ENCODE measurements at places on chromosomes 12 and 14.

DNA sequence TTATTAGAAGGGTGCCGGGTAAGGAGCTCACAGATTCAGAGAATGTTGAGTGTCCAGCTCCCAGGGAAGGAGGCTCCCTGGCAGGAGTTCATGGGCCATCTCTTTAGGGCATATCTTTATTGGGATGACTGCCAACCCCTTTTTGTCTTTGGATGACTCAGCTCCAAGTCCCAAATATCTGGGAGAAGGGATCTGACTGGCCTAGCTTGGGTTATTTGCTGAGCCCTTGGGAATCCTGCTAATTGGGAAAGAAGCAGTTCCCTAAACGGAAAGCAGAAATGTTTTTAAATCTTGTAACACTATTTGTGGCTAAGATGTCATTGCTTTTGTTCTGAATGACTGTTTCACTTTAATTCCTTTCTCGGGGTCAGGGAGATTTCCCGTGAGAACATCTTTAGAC is 12.6 kb downstream of the DDX55 start:
- no peak for DNase-seq

DNA sequence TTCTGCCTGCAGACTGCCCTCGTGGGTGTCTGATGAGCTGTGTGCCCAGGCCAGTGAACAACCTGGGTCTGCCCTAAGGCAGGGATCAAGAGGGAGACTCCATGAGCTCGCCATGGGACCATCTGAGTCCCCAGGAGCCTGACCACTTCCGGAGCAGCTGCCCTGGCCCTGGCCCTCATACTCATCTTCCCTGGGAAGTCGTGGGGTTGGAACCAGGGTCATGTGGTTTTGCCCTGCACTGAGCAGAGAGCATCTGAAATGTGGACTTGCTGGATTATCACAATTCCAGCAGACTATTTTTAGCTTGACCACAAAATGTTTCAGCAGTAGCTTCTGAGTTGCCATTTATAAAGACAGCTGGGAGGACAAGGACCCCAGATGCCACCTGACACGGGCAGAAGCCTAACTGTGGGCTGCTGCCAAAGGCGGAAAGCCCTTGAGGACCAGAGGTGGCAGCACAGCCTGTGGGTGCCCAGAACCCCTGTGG is 6.7 kb downstream of the BTBD6 start:
- no peak for DNase-seq

GRCh38 chr12:24780697-24781368 is 168.1 kb downstream of the BCAT1 start:
- no peak for DNase-seq

- DNase-seq: no peak
Observed at GRCh38 chr14:81849714-81850113, 316.1 kb upstream of the SEL1L start.

GRCh38 chr12:53805791-53806190 is 54.0 kb upstream of the CISTR start:
- DNase-seq: no peak

DNA sequence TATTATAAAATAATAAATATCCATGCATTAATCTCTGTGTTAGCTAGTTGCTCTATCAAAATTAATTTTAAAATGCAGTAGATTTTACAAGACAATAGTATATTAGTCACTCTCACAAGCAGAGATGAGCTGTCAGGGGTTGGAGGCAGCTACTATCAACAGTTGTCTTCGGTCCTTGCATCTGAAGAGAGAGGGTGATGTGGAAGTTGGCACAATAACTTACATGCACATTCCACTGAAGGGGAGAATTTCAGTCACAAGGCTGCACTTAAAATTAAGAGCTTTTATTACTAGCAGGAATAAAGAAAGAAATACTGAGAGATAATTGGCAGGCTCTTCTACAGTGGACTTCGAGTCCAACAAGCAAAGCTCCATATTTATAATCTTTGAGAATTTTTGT is 166.9 kb upstream of the DCN start:
- DNase-seq: no peak

- no peak for DNase-seq
Observed at GRCh38 chr12:123748661-123749060, 13.4 kb upstream of the DNAH10 start.

- DNase-seq: no peak
Observed at GRCh38 chr14:50425816-50426215, 29.1 kb upstream of the CDKL1 start.

- no peak for DNase-seq
Observed at GRCh38 chr14:58760121-58760520, 122.4 kb downstream of the DACT1 start.

GRCh38 chr14:26056036-26056616 is 541.7 kb downstream of the NOVA1 start:
- DNase-seq: no peak

DNA sequence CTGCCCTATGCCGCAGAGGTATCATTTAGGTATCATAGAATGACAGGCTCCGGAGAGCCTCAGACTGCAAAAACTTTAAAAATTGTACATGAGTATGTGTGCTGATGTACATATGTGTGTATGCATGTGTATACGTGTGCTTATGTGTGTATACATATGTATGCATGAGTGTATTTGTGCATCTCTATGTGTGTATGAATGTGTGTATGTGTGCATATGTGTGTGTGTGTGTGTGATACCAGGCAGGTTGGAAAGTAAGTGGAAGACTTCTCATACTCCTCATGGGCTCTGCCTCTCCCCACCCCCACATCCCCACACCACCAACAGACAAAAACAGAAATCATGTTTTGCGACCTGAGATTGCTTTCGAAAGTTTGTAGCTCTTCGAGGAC is 621 bp upstream of the TMEM117 start:
- DNase-seq: no peak

DNA sequence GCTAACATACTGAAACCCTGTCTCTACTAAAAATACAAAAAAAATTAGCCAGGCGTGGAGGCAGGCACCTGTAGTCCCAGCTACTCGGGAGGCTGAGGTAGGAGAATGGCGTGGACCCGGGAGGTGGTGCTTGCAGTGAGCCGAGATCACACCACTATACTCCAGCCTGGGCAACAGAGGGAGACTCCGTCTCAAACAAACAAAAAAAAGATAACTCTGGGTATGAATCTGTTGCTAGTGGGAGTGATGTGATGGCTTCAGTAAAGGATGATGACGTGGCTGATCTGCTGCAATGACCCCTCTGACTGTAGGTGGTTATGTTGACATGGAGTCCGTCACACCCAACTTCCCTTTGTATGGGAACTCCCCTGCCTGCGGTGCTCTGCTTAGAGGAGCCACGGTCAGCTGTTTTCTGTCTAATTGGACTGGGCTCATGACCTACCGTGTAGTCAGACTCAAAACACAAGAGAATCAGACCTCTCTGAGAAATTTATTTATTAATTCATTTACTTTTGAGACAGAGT is 59.1 kb upstream of the MED13L start:
- no peak for DNase-seq

DNA sequence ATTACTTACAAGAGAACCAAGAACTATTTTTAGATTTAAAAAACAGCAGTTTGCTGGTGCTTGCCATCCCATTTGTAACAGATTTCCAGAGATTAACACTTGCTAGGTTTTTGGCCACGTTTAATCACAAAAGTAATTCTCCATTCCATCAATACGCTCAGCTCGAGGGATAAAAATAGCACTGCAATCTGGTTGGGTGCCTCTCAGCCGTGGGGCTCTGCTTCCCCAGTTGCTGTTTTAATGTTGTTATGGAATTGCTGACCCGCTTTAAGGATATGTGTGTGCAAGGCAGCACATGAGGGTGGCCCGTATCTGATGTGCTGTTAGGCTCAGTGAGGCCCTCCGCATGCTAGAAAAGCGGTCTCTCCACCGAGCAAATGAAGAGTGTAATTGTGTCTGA is 222.2 kb upstream of the TMEM260 start:
- DNase-seq: no peak

DNA sequence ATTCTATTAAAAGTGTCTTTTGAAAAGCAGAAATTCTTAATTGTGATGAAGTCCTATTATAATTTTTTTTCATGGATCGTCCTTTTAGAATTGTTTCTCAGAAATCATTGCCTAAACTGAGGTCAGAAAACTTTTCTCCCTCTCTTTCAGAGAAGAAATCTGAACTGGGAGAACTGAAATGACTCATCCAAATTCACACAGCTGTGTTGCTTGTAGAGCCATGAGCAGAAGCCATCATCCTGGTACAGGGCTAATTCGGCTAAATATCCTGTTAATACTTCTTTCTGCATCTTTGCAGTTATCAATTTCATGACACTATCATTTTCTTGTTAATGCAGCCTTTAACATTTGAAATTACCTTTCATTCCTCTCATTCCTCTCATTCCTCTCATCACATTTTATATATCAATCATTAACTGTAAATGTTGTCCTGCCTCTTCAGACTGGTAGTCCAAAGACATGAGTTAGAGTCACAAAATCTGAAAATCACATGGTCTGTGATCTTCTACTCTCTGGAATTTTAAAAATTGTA is 15.5 kb downstream of the SLC15A5 start:
- DNase-seq: no peak

GRCh38 chr12:105835580-105836241 is 303.0 kb downstream of the NUAK1 start:
- no peak for DNase-seq

GRCh38 chr14:37428954-37429353 is 166.1 kb downstream of the FOXA1 start:
- DNase-seq: no peak

- DNase-seq: no peak
Observed at GRCh38 chr12:5661811-5662210, 229.9 kb downstream of the NTF3 start.

DNA sequence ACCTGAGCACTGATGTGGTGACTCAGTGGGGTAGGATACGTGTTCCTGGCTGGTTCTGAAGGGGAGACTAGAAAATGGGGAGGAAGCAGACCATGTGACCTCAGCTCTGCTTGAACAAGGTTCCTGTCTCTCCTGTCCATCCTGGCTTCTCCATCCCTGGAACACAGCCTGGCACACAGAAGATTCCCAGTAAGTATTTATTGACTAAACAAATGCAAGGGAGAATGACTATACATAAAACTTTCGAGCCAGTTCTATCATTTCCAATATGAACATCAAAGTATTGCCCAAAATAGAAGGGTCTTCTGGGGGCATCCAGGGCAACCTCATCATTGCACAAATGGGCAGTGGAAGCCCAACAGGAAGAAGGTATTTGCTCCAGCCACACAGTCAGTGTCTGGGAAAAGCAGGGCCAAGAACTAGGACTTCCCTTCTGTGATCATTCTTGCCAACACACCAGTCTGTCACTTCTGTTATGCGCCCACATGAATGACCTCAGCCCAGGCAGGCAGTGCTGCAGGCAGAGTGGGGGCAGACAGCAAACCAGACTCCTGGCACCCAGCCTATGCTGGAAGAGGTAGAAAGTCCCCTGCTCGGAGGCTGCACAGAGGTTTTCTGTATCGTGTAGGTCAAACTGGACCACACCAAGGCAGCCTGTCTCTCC is 5.6 kb upstream of the SERPINA9 start:
- DNase-seq: no peak

- no peak for DNase-seq
Observed at GRCh38 chr14:65517635-65518542, 105.4 kb downstream of the FUT8 start.

- DNase-seq: no peak
Observed at GRCh38 chr12:63103494-63104131, 47.4 kb downstream of the AVPR1A start.

DNA sequence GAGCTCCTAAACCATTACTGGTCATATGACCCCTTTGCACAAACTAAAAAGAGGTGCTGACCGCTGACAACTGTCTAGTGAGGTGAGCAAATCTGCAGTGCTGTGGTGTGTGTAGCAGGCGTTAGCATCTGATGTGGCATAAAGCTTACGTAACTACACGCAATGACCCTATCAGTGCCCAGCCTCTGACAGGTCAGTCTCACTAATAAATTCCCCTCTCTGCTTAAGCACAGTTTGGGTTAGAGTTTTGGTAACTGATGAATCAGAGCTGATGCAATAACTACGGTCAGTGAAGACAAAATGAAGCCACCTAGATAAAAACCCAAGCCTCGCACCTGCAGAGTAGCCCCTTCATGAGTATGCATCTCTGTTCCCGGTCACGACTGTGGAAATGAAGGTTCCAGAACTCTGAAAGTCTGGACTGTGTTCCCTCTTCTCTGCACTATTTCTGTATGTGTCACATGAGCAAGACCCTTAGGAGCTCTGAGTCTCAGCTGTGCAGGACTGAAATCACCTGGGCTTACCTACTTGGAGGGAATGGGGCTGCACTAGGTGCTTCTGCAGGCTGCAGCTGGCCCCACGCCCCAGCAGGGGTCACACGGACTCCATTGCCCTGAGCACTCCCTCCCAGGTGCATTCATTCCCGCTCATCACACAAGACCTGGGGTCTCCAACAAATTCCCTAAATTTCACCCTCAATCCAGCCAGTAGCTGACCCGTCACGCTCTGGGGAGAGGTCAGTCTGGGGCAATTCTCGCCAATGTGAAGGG is 54.4 kb downstream of the RIMBP2 start:
- DNase-seq: no peak

- no peak for DNase-seq
Observed at GRCh38 chr14:68651652-68652432, 141.0 kb downstream of the ZFP36L1 start.

DNA sequence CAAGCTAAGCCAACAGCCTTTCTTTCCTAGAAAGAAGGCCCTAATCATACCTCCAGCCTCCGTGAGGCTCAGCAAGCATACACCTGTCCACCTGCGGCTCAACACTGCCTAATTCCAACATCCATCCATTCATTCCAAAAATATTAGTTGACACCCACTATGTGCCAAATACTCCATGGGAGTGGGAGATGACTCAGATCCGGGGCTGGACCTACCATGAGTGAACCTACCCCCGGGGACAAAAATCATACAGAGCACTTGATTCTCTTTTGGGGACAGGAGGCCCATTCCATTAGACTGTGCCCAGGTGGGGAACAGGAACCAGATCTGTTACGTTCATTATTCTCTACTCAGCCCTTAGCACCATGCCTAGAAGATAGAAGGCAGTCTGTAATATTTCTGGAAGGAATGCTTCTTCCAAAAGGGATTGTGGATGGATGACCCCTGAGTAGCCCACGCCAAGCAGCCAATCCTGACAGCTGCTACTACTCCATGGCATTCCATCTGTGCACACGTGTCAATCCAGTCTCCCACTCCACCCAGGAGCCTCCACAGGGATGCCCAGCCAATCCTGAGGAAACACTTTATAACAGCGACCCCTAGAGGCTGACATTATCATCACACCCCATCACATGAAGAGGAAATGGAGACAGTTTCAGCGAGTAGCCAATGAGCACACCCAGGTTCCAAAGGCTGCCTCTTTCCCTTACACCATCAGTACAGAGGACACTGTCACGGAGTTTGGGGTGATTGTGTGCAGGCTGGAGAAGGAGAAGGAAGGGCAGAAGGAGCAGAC is 170.7 kb downstream of the ESRRB start:
- DNase-seq: no peak

- no peak for DNase-seq
Observed at GRCh38 chr12:24561411-24561871, 387.5 kb downstream of the BCAT1 start.
